ENCODE measurements at places on chromosomes 16 and 17.

- no peak for DNase-seq
These were observed 2.6 kb upstream of the TMEM88 start for GRCh38 chr17:7852262-7852670.

DNA sequence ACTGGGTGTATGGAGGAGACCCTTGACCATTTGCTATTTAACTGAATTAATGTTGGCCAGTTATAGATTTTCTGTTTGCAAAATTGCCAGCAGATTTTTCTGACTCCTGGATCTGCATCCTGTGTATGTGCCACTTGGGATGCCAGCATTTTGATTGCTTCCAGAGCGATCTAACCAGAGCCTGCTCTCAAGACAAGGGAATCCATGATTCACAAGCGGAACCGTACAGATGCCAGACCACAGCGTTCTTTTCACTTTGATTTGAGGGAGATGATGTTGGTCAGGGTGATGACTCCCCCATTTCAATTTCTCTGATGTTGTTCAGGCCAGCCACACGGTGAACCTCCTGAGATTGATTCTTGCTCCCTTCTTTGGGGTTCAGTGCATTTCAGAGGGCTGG lies 228.7 kb downstream of the CDH13 start:
- DNase-seq, result no peak

DNA sequence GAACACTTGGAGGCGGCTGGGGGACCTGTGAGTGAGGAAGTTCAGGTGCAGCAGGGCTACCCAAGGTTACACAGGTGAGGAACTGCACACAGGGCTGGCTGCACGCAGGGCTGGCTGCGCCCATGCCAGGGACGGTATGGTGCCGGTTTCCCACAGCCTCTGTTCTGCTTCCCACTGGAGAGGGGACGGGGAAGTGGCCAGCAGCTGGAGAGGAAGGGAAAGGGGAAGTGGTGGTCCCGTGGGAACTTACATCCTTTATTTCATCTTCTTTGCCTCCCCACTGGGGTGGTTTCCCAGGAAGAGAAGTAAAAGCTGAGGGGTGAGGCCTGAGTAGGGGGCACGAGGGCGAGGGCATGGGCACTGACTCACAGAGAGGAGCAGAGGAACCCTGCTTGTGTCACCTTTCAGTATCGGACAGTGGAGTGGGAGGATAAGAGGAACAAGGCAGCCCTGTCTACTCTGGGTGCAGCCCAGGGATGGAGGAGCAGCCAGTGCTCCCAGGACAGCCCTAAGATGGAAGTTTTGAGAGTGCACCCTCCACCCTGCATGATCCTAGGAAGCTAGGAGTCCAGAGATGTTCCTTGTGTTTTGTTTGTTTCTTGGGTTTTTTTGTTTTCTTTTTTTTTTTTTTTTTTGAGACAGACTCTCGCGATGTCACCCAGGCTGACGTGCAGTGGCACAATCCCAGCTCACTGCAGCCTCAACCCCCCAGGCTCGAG lies 25.5 kb upstream of the CDH1 start:
- peak; percentile 10 for DNase-seq

- DNase-seq, result no peak
These were observed 17.0 kb upstream of the PPM1D start for GRCh38 chr17:60583008-60583407.

DNA sequence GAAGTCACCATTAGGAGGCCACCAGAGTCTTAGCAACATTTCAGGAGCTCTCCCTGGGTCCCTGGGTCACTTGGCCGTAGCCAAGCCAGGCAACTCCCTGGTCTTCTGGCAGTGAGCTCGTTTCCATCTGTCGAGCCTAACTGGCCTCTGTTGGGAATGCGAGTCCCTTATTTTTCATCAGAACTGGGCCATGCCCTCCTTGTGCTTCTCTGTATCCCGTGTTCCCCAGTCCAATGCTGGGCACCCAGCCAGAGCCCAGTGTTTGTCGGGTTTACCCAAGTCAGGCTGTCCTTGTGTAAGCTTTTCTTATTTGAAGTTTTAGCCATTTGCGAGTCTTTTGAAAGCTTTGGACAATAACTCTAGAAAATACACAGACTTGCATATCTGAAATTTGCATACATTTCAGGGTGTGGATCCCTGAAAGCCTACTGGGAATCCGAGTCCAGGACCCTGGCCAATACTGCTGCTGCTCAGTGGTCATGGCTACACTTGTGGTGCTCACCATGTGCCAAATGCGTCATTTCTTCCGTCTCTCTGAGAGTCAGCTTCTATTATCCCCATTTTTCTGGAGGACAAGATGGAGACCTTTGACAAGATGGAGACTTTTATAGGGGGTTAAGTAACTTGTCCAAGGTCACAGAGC lies 81.6 kb upstream of the LGALS9 start:
- DNase-seq, result no peak

DNA sequence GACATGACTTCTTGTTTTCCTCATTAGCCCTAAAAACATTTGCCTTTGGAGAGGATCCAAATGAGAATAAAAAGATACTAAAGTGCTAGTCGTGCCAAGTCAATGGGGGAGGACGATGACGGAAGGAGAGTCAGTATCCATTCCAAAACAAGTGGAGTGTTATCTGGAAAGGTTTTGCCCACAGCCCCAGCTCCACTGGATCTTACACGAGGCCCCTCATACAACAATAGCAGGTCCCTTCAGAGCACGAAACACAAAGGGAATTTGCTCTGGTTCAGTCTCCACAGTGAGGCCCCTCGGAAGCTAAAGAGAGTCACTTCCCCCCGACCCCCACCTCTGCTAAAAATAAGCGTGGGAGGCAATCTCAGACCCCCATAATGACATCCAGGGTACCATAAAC lies 496.9 kb upstream of the ZFHX3 start:
- no peak for DNase-seq

DNA sequence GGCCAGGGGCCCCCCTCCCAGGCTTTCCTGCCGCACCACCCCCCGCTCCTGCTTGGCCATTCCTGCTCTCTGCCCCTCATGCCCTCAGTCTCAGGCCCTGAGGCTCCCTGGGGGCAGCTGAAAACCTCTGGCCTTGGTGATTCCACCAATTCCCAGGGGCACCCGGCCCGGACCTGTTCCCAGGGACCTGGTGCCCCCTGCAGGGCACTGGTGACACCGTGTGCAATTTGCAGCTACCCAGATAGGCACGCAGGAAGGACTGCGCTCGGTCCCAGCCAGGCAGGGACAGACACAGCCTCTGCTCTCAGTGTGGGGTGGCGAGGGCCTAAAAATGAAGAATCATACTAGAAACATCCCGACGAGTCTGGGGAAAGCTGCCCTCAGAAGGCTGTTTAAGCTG lies 13.4 kb downstream of the WFDC1 start:
- no peak for DNase-seq

All from CD4-positive, alpha-beta T cell treated with Interleukin-2 at 100 ng/mL for 4 hours (primary cell).